ENCODE measurements at places on chromosomes 6 and 20.

DNA sequence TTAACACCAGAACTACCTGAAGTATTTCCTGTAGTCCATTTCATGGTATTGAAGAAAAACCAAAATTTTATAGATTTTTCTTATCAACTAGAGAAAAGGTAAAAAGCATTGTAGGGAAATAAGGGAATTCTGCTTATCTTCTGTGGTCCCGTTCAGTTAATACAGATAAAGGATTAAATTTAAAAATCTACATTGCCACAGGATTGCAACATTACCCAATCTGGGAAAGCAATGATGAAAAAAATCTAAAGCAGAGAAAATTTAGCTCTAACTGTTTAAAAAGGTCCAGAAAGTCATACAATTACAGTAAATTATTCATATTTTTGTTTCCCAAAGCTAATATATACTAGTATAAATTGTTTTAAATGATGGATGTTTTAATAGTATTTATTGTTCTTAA lies 18.0 kb downstream of the POLH start:
- DNase-seq: no peak

DNA sequence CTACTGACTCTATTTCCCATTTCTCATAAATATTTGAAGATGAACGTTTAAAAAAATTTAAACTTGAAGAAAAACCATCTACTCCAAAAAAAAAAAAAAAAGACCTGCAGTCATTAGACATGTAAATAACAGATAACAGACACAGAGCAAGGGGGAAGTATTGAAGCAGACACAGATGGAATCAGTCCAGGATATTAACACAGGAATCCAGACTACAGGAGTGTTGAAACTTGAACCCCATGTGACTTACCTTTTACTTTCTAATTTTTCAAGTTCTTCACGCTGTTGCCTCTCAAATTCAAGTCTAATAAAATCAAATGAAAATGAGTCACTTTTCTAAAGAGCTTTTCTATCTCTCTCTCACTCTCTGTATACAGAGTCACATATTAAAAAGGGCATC lies 191.8 kb downstream of the KIF16B start:
- DNase-seq: no peak

DNA sequence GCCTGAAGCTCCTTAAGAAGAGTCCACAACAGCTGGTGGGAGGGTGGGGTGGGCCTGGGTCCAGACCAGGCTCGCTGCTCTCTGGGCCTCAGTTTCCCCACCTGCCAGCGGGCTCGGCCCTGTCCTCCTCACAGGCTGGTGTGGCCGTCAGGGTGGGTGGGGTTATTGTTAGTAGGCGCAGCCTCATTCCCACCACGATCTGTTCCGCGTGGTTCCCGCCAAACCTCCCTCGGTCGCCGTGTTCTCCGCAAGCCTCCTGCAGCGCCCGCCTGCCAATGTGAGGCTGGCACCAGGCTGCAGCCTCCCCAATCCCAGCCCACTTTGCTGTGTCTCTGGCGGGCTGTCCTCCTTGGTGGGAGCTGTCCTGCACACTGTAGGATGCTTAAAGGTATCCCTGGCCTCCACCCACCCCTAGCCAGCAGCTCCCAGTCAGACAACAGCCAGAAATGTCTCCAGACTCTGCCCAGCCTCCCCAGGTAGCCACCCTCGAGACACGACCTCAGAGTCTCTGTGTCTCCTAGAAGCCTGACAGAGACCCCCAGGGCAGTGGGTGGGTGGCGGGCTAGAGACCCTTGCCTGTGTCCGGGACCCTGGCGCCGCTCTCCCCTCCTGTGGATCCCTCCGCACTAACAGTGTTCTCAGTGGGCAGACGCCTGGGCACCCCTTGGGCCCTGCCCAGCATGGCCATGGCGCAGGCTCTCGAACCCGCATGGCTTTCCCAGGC lies 15.3 kb downstream of the SLC17A9 start:
- no peak for DNase-seq

- DNase-seq: no peak
These were observed 222.5 kb upstream of the SOX4 start for GRCh38 chr6:21371061-21371460.

DNA sequence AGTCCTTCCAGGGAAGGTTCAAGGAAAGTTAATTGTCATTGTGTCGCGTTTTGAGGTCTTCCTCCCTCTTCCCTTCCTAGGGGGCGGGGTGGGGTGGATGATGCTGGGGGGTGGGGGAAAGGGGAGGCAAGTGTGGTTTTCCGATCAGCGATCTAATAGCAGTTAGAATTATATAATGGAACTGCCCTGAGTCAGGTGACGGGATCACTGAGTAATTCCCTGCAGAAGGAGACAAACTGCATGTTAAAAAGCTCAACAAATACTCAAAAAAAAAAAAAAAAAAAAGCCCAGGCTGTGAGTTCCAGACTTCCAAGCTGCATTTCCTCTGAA lies 240.4 kb downstream of the PHACTR1 start:
- DNase-seq: no peak

- no peak for DNase-seq
These were observed 2.9 kb upstream of the SNRPB start for GRCh38 chr20:2473516-2473915.

DNA sequence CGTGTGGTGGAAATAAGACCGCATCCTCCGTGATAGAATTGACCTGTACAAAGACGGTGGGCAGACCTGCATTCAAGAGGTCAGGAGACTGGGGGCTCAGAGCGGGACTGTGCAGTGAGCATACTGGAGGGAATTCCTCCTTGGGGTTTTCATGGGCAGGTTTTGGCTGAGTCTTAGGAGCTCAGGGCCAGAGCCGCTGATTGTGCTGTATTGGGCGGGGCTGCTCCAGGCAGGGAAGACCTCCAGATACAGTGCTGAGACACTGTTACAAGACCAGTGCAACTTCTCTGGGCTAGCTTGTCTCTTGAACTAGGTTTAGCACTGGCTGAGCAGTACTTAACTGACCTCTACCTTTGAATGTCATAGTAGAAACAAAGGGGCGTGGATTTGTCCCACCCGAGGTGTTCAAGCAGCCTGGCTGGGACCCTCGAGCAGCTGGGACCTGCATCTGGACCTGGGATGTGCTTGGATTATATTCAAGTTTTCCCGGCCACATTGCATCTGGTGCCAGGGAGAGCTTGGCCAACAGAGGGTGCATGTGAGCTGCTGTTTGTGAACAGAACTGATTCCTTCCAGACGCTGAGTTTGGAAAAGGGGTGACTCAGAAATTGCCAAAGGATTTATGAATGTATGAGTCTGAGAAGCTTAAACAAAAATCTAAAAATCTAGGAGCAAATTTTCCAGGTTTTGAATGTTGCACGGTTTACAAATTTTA lies 33.4 kb upstream of the SLC22A1 start:
- no peak for DNase-seq

DNA sequence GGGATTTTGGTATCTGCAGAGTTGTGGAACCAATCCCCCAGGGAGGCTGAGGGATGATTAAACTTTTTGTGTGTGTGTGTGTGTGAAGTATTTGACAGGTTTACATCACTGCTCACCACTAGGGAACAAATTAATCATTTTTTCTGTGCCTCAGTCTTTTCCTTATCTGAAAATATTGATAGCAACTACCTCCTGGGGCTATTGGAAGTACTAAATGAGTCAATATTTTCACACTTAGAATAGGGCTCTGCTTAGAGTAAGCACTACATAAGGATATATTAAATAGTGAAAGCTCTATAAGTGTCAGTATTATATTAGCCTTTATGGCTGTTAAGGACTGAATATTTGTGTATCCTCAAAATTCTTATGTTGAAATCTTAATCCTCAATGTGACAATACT lies 155.2 kb upstream of the UST start:
- DNase-seq: no peak

DNA sequence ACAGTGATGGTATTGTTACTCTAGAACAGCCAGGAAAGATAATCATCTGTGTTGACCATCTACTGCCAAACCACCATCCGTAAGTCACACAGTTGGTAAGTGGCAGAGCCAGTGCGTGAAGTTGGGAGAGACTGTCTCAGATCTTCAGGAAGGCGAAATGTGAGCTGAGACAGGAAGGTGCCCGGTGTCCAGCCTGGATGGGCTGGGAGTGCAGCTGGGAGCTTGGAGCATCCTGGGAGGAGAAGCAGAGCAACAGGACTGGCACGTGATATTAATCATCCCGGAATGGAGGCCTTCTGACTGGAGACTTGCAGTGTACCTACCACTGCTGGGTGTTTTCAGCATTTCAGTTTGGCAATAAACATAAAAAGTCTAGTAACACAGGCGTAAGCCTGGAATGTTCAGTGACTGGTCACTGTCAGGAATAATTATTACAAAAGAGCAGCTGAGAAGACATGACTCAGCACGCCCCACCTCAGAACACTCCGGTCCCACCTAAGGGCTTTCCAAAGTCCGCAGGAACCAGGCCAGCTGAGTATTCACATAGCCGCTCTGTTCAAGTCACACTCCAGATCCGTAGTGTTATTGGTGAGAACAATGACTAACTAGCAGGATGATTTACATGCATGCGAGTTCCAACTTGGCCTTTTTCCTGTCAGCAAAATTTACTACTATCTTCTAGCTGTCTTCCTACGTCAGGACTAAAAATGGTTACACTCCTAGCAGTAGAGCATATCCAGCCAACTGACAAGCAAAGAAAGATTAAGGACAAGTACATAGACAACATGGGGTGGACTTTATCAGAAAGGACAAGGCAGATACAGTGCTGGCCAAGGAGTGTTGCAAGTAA lies 45.1 kb upstream of the PNRC1 start:
- DNase-seq: no peak

DNA sequence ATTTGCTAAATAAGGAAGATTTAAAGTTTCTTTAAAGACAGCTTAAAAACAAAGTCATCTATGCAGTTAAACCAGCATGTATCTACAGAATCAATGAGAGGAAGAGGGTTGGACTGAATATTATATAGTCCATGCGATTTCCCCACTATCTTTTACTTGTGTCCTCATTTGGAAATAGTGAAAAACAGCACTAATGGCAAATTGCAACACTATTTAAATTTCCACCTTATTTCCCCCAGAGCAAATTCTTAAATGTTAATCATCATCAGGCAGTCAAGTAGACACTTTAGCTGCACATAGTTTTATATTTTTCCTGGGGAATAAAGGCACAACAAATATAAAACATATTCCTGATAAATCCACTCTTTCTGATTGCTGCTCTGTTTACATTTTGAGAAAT lies 114.6 kb downstream of the LCA5 start:
- no peak for DNase-seq

DNA sequence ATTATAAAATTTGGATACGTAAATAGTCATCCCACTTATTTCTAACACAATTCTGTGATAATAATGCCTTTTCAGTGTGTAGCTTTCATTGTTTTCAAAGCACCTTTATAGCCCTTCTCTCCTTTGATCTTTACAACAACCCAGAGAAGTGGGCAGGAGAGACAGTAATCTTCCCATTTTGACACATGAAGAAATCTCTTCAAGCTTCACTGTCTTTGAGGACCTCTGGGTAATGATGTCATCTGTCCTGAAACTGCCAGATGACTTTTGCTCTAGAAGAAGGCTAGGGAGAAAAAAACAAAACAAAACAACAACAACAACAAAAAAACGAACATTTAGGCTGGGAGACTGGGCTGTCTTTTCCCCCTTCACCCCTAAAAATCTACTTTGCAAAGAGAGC lies 203.0 kb downstream of the KCNQ5 start:
- no peak for DNase-seq

- DNase-seq: no peak
These were observed 147.9 kb downstream of the SOX4 start for GRCh38 chr6:21741221-21742109.

- DNase-seq: no peak
These were observed 51.9 kb downstream of the IL22RA2 start for GRCh38 chr6:137121401-137121997.

GRCh38 chr20:51411870-51412269 lies 130.6 kb downstream of the NFATC2 start:
- no peak for DNase-seq

DNA sequence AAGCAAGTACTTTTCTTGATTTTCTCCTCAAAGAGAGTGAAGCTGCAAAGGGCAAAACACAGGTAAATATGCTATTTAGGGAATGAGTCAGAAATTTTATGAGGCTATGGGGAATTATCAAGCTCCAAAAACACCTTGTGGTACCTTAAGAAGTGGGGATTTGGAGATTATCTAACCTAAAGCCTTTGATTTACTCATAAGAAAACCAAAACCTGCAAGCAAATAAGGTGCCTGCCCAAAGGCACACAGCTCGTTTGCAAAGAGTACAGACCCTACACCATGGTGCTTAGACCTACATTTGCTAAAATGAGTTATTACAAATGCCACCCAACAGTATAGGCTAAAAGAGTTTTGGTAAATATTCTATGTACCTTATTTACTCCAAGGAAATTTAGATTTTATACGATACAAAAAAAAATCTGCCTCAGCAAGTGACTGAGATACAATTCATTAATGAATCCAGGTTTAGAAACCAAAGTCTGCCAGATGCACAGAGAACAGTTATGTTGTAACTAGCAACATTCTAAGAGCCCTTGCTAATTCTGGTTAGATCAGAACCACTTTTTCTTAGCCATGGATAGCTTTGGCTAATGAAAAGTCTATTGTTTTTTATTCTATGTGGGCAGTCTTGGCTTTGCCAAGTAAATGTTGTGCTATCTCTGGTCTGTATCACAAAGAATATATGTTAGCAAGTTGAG lies 101.5 kb downstream of the KHDC1L start:
- no peak for DNase-seq

GRCh38 chr20:58145506-58146080 lies 82.9 kb downstream of the ANKRD60 start:
- DNase-seq: no peak

GRCh38 chr6:20882014-20882413 lies 347.8 kb downstream of the CDKAL1 start:
- no peak for DNase-seq

DNA sequence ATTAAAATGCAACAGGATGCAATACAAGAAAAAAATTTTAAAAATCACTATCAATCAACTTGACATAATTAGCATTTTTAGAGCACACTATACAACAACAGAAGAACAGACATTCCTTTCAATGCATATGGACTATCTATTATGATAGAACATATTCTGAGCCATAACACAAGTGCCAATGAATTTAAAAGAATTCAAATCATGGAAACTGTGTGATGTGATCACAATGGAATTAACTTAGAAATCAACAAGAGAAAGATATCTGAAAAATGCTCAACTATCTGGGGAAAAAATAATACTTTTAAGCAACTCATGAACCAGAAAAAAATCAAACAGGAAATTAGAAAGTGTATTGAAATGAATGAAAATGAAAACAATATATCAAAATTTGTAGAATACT lies 106.3 kb downstream of the ADTRP start:
- DNase-seq: no peak

All from activated T-helper 1 cell treated with anti-CD3 and anti-CD28 coated beads, Interleukin-2, amount 50 U/mL, for 16 hours (primary cell).